ENCODE measurements at places on chromosomes 12 and 14. TPM values are rescaled to one million over a fixed set of nuclear protein-coding genes. Genes with fewer than 3 reads are reported as not detected.

CLEC9A gene
- 0.47 TPM for total RNA-seq

RASSF9 gene
- 0.88 TPM for total RNA-seq

DNA sequence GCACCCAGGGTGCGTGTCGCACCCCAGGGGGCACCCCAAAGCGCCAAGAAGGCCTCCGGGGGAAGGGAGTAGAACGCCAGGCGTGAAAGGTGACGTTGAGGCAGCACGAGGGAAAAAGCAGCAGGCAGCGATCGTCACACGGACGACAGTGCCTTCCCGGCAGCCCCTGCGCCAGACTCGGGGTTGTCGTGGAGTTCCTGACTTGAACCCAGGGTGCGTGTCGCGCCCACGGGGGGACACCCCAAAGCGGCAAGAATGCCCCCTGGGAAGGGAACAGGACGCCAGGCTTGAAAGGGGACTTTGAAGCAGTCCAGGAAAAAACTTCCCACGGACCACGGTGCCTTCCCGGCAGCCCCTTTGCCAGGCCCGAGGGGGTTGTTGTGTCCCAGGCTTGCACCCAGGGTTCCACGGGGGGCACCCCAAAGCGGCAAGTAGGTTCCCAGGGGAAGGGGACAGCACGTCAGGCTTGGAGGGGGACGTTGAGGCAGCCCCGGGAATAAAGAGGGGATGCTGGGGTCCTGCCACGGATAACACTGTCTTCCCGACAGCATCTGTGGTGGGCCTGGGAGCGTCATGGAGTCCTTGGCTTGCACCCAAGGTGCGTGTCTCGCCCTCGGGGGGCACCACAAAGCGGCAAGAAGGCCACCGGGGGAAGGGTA lies 159.2 kb upstream of the ALG10B start:
- DNase-seq, result peak; percentile 15

P2RX2 gene
- 0.24 TPM for total RNA-seq

DNA sequence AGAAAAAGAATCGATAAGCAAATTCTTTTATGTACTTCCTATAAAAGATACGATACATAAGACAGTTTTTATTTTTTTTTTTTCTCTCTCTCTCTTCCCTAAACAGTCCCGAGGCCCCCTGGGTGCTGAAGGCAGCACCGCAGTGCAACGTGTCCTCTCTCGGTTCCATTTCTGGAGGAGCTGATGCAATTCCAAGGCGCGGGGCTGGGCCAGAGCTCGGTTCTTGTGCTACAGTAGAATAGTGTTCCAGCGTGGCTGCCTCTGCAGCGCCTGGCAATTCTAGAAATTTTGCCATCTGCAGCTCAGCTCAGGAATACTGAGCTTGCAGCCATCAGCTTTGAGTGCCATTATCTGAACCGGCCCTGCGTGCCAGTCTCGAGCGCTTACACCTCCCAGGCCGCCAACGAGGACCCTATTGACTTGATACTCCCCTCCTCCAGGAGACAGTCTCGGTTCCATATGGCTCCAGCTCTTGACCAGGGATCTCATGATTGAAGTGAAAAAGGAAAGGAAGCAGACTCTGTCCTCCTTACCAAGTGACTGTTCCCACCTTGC lies 630 bp downstream of the ALDH1L2 start:
- DNase-seq, result peak; percentile 30

- DNase-seq, result no peak
These were observed 253.1 kb downstream of the PDZRN4 start for GRCh38 chr12:41441180-41441579.

DNA sequence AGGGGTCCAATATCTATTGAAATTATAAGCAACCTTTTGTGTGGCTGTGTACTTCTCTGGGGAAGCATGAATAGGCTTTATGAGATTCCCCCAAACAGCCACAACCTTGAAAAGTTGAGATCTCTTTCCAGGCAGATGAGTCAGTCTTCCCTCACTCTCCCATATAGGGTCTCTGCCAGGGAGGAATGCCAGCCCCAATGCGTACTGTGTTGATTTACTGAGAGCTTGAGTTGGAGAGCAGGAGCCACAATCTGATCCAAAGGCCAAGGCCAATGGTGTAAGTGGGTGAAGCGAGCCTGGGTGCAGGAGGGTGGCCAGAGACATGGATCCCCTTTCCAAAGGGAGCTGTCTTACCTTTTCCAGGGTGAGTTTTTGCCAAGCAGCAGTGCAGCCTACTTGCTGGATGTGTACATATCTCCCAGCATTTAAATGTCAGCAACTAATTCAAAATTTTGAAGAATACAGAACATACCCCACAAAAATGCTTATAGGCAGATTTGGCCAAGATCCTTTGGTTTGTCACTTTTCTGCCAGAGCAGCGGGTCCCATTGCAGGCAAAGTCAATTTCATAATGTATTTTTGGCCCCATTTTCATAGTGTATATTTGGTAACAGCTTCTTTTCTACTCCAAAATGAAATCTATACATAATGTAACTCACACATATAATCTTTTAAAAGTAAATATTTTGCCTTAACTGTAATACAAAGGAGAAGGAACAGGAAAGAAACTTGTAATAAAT lies 88.2 kb downstream of the TBC1D30 start:
- DNase-seq, result no peak

All from colonic mucosa (tissue), 4 donors.